ENCODE measurements at places on chromosomes 11 and 22.

GRCh38 chr11:31657091-31657490 lies 147.5 kb downstream of the ELP4 start:
- no peak for DNase-seq

GRCh38 chr11:4983841-4984240 lies 10.8 kb upstream of the OR51L1 start:
- no peak for DNase-seq

DNA sequence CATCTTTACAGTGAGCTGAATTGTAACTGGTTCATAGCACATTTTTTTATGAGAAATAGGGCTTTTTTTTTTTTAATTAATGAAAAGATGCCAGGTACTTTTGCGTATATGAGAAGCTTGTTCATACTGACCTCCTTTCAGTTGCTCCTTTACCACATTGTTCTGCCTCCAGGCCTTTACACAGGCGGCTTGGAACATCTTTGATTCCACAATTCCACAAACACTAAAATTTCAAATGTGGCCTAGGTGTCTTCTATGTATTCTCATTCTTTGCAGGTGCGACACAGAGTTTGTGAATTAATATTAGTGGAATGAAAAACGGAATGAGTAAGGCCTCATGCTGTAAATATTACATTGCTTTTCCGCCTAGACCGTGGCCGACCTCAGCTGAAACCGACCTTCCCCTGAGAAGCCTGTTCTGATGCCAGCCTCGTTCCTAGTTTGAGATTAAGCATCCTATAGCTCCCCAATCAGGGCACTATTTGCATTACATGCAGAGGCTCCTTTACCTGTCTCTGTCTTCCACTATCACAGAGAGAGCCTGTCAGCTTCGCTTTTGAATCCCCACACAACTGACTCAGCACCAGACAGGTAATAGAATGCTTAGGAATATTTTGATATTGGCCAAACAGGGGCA lies 125.8 kb downstream of the LDLRAD3 start:
- DNase-seq: no peak

DNA sequence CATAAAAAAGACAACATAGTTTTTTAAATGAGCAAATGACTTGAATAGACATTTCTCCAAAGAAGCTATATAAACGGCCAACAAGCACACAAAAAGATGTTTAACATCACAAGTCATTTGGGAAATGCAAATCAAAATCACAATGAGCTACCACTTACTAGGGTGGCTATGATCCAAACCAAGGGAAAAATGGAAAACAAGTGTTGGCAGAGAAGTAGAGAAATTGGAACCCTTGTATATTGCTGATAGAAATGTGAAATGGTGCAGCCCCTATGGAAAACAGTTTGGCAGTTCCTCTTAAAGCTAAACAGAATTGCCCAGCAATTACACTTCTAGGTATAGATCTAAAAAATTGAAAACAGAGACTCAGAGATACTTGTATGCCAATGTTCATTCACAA lies 29.0 kb downstream of the PAMR1 start:
- DNase-seq: no peak

DNA sequence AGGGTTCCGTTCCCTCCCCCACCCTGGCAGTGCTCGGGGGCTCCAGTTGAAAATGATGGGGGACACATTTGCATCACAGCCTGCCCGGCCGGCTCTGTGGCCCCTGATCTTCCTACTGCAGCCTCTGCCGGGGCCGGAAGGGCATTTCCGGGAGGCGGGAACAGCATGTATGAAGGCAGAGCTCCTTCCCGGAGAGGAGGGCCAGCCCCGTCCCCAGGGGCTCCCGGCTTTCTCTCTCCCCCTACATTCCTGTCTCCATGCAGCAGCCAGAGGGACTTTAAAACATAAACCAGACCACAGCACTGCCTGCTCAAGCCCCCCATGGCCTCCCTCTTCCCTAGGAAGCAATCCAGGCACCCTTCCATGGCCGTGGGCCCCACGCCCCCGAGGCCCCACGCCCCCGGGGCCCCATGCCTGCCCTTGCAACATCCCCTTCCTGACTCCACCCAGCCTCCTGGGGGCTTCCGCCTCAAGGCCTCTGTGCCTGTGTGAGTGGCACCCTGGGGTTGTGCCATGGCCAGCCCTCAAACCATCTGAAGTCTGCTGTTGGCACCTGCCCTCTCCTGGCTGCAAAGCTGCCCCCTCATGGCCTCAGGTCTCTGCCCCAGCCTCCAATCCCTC lies 73.1 kb downstream of the CDKN1C start:
- DNase-seq: no peak

DNA sequence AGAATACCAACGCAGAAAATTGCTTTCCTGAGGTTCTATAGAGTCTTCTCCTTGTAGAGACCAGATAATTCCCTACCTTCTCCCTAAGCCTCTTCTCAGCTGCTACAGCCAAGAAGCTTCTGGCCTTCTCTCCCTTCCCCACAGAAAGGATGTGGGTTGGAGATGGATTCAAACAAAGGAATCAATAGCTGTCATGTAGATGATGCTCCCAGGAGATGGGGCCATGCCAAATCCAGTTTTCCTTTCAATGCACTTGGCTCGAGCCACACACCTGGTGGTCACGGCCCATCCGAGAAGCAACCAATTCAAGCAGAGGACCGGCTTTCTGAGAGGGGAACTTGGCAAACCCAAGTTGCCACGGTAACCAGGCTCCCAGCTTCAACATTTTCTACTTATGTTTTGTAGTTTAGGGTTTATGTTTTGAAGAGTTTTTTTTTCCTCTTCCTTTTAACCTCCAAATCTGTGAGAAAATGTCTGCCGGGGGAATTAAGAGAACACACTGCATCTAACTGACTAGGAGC lies 31.3 kb upstream of the OPCML start:
- DNase-seq: no peak

- DNase-seq: no peak
Observed at GRCh38 chr22:30208631-30209603, 37.6 kb downstream of the LIF start.

- no peak for DNase-seq
Observed at GRCh38 chr22:31790240-31790639, 36.4 kb downstream of the DEPDC5 start.

DNA sequence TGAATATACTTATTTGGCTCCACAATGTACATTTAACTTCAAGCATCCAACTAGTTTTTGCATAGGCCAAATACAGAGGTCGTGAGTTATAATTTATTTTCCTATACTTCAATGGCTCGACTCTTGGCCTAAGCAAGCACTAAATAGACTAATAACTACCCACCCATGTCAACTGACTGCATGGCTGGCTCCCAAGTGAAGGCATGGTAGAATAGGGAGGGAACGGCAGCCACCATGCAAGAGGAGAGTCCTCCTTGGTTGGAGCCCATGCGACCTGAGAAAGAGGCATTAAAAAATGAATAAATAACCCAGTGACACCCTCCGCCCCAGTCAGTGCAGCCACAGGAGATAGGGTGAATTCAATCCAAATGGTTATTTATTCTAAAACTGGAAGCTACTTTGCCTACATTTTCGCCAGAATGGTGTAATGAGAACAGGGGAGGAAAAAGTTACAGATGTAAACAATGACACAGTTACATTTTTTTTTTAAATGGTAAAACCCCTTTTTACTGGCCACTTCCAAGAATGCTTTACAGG lies 4.9 kb downstream of the GNG3 start:
- no peak for DNase-seq

GRCh38 chr22:35834061-35834460 lies 116.4 kb downstream of the APOL5 start:
- no peak for DNase-seq

GRCh38 chr11:117717485-117718314 lies 79.3 kb downstream of the DSCAML1 start:
- no peak for DNase-seq

DNA sequence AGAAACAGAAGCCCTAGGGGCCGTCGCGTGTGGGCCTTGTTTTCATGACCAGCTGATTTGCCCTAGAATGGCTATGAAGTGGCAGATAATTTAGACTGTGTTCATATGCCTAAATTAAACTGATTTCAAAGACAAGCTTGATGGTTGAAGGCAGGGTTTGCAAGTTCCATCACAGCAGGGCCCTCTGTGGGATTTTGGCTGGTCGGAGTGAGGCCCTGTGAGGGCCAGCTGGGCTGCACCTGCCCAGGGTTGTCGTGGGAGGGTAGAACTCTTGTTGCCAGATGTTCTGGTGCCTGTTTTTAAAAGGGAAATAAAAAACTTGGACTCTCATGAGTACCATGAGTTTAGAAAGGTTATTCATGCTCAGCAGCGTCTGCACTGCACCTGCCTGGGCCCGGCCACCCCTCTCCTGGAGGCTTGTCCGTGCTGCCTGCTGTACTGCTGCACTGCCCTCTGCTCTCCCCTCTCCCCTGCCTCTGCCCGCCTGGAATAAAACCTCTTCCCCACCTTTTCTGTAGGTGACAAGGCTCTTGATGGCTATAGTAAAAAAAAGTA lies 44.1 kb downstream of the AP2A2 start:
- DNase-seq: no peak

DNA sequence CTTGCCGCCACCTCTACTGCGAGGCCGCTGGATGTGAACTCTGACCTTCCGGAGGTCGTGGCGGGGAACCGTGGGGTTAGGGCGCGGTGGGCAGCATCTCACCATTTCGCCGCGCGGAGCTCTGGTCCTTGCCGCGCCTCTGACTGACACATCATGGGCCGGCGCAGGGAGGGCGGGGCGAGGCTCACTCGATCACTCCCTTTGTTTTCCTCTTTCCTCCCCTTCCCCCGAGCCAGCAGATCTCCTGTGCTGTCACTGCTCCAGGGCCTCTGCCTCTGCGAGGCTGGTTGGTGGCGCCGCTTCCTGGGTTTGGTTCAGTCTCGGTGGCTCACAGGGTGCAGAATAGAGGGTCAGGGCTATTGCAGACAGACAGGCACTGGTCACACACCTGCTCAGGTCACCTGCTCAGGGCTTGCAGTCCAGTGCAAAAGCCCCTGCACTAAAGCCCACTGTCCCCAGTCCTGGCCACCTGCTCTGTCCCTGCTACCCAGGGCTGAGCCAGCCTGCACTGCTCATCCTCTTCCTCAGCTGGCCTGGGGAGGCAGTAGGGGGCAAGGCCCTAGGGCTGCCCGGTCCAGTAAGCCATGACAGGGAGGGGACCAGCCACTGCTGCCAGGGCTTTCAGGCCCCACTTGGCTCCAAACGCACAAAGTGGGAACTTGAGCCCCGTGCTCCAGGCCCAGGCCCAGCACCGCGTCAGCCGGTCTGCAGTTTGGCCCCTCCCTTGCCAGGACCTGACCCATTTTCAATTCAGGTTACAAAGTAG lies 36.2 kb downstream of the PISD start:
- no peak for DNase-seq

DNA sequence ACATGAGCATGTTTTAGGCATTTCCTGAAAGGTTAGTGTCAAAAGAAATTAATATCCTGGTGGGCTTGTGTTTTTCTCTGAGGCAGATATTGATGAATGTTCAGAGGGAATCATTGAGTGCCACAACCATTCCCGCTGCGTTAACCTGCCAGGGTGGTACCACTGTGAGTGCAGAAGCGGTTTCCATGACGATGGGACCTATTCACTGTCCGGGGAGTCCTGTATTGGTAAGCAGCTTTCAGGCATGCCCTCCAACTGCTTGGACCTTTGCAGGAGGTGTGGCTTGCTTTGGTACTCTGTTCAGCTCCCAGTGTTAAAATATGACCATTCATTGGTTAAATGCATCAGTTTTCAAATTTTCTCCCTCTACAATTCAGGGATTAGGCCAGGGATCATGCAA lies 658.6 kb upstream of the ANO5 start:
- DNase-seq: no peak

DNA sequence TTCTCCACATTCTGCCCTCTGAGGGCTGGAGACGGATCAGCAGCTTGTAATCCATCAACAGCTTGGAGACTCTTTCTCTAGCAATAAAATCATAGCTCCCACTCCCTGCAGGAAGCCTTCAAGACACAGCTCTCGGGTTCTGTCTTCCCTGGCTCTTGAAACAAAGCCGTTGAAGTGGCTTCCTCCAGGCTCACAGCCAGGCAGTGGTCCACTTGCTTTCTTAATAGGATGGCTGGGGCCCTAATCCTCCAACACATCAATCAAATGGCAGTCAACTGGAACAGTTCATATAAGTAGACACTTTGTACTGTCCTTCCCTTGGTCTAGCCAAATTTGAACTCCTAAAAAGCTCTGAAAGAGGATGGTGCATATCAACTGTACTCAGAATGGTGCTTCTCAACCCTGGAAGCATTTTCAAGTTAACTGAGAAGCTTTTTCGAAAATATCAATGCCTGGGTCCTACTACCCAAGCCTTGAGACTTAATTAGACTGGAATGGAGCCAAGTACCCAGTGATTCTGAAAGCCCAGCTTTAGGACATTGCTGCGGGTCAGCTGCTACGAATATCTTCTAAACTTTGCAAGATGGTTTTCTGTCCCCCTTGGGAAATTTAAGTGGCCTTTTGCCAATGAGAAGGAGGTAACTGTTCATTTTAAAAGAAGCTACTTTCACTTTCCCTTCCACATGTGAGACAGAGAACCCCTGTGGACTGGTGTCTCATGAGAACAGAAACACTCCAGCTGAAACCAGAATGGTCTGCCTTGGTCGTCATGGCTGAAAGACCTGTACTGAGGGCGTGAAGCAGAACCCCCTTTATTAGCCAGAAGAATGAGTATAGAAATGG lies 74.7 kb downstream of the SC5D start:
- no peak for DNase-seq

DNA sequence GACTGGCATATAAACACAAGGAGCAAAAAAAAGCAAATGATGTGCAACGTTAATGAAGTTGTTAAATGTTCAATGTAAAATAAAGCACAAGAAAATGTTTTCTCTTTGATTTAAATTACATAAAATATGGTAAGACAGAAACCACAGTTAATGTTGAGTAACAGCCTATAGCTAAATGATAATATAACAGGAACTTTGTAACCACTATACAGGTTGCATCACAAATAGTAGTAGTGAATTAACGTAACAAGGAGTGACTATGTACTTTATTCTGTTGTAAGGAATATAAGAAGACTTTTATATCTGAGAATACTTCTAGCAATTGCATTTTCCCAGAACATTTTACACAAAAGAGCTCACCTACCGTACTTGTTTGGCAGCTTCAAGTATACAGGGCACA lies 16.9 kb downstream of the SAAL1 start:
- DNase-seq: no peak

GRCh38 chr11:34266090-34266912 lies 91.5 kb downstream of the ABTB2 start:
- no peak for DNase-seq

- DNase-seq: no peak
Observed at GRCh38 chr11:132123449-132123848, 753.0 kb downstream of the NTM start.

DNA sequence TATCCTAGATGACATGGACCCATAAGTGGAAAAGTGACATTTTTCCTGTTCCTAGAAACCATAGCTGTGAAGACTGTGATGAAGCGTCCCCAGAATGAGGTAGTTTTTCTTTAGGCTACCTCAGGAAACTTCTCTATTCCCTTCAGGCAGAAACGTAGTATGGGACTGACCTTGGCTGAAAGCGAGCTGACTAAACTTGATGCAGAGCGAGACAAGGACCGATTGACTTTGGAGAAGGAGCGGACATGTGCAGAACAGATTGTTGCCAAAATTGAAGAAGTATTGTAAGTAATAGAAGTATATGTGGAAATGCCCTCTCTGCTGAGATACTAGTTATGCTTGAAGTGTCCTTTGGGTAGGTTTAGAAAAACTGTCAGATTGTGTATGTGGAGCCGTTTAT lies 64.7 kb upstream of the GRIK4 start:
- no peak for DNase-seq

Measured in stimulated activated CD4-positive, alpha-beta T cell treated with anti-CD3 and anti-CD28 coated beads, Interleukin-1b, Interleukin-23, amount 100 ng/mL, for 1 hour (primary cell).